BJ (cell line): ENCODE measurements at places on chromosomes 2 and 18.

DNA sequence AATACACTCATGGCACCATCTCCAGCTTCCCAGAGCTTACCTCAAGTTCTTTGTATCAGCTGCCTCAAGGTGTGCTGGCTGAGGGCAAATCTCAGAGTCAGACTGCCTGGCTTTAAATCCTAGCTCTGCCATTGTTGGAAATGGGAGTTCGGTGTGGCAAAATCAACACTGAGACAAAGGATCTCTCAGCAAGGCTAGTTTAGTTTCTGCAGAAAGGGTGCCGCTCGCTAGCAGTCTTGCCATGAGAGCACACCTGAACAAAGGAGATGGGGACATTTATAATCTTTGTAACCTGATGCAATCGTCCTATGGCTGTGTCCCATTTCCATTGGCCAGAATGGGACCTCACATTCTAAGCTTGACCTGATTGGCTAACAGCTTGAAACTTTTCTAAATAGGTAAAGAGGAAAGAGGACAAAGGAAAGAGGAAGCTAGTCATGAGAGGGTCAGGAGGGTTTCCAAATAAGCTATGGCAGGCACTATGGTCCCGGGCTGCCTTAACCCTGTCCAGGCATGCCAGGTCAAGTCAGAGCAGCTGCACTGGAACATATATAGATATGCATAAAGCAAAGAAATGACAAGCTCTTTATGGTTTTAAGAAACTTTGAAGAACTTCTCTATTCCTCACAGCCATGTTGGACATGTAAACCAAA lies 4.3 kb upstream of the UBE2F start:
- DNase-seq, result no peak

- DNase-seq, result no peak
These were observed 293.7 kb downstream of the NDUFA10 start for GRCh38 chr2:239731422-239731821.

DNA sequence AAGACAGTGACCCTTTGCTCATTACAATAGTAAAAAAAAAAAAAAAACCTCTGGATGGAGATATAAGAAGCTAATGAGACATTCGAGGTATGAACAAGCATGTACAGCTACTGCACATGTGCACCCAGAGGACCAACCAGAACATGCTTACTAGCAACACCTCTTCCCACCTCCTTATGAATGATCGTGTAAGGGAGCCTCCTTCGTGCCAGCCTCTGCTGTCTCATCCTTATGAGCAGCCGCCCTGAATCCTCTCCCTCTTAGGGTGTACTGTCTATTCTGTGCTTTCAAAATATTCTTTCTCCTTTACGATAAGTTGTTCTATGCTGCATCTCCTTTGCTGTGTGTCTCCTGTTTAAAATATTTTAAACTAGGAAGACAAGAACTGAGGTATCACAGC lies 91.4 kb upstream of the ACSL3 start:
- no peak for DNase-seq

GRCh38 chr2:216678813-216679657 lies 16.3 kb downstream of the IGFBP5 start:
- DNase-seq, result no peak

- no peak for DNase-seq
These were observed 173.4 kb upstream of the NDUFV2 start for GRCh38 chr18:8928847-8929780.
